ENCODE measurements at places on chromosomes 11 and 22.

- peak; percentile 46 for DNase-seq
These were observed 869 bp upstream of the EIF4ENIF1 start for GRCh38 chr22:31490496-31490925.

DNA sequence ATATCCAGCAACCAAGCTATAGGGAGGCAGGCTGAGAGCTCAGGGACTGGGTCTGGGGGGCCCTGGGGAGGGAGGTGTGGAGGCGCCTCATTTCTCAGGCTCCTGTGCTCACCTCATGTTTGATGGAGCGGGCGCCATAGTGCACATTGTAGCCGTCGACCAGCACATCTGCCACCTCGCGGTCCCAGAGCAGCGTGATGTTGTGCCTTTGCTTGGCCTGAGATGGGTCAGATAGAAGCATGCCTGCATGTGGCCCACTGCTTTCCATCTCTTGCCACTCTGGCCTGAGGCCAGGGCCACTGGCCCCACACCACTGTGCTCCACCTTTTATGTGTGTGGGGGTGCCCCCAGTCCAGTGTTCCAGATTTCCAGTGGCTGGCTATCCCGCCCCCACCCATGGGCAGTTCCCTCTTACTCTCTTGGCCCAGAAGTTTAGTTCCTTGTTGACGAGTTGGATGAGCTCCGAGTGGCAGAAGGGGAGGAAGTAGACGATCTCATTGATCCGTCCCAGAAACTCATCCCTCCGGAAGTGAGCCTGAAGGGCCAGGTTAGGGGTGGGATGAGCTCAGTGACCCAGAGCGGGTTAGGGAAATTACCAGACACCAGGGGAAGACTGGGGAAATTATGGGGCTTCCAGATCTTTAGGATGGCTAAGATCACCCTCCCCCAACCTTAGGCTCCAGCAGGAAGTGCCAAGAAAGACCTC lies 50.1 kb upstream of the PHOX2A start:
- no peak for DNase-seq

DNA sequence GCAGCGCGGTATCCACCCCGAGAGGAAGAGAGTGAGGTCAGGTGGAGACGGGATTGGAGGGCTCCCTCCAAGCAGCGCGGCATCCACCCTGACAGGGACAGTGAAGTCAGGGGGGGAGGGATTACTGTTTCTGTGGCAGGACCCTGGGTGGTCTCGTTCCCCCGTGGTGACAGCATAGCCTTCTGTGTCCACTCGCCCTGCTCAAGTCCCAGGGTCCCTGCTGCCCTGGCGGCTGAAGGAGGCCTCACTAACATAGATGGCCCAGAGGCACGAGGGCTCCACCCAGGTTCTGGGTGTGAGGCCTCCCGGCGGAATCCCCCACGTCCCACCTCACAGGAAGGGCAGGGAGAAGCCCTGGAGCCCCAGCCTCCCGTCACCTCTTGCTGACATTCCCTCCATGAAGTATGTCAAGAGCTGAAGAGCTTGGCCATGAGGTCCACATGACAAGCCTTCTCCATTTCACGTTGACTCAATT lies 636.1 kb downstream of the BRD1 start:
- no peak for DNase-seq

- DNase-seq = no peak
These were observed 6.8 kb downstream of the KMT2A start for GRCh38 chr11:118442908-118443589.

GRCh38 chr11:43738600-43739409 lies 58.3 kb downstream of the HSD17B12 start:
- DNase-seq = peak; percentile 8

DNA sequence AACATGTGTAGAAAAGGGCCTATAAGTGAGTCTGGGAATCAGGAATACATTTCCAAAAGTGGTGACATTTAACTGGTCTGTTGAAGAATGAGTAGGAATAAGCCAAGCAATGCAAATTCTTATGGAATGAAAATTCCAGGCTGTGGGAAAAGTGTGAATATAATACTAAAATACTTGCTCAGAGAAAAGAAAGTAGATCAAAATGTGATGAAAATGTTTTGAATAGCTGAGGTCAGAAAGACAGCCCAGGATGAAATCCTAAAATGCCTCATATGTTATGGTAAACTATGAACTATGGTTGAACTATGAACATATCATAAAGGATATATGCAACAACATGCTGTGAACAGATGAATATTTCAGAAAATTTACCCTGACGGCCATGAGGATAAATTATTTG lies 688.3 kb upstream of the FAT3 start:
- DNase-seq = no peak

- DNase-seq = no peak
These were observed 5.0 kb upstream of the LIMK2 start for GRCh38 chr22:31206896-31207687.

- DNase-seq = no peak
These were observed 60.5 kb downstream of the DDI1 start for GRCh38 chr11:104096900-104097299.

- no peak for DNase-seq
These were observed 94.8 kb downstream of the TENM4 start for GRCh38 chr11:79346021-79346420.

DNA sequence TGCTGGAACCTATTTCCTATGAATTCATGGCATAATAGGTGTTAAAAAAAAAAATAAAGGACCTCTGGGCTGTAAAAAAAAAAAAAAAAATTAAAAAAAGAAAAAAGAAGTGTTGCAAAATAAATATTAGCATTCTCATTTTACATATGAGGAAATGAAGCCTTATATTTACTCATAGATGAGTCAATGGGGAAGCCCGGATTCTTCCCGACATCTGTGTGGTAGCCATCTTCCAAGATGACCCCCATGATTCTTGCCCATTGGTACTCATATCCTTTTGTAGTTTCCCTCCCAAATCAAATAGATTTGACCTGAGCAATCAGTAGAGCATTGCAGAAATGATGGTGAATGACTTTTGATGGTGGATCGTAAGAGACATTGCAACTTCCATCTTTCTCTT lies 3.0 kb upstream of the SWAP70 start:
- DNase-seq = no peak

DNA sequence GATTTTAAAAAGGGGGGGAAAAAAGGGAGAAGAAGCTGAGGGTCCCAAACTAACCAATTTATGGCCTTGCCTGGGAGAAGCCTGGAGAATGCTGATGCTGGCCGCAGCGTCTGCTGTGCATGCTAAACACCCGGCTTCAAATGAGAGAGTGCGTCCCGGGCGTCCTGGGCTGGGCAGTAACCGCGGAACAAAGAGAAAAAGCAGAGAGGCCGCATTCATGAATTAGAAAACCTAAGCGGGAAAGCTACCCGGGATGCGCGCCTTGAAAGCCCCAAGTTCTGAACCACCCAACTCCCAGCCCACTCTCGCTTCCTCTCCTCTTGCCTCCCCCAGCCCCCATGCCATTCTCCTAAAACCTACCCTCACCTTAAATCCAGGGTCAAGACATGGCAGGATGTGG lies 6.5 kb downstream of the MN1 start:
- DNase-seq = no peak

- DNase-seq = no peak
These were observed 600 bp upstream of the CENPM start for GRCh38 chr22:41947424-41948080.

DNA sequence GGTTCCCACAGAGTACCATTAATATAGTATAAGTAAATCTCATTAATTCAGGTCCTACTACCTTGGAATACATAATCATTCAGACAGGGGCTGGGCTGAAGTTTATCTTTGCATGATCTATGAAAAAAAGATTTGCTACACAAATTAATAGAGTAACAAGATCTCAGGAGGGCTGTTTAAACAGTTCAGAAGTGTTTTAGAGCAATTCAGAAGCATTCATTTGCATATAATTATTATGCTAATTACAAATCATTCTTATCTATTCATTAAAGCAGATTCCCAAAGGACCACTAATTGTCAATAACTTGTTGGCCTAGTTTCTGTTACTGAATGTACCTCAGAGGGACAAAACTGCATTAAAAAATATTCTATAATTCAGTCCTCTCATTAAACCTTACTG lies 40.5 kb downstream of the PITPNB start:
- DNase-seq = no peak

- DNase-seq = peak; percentile 70
These were observed 23.9 kb upstream of the NECTIN1 start for GRCh38 chr11:119752946-119753345.

GRCh38 chr11:106989078-106989455 lies 29.2 kb downstream of the GUCY1A2 start:
- no peak for DNase-seq

DNA sequence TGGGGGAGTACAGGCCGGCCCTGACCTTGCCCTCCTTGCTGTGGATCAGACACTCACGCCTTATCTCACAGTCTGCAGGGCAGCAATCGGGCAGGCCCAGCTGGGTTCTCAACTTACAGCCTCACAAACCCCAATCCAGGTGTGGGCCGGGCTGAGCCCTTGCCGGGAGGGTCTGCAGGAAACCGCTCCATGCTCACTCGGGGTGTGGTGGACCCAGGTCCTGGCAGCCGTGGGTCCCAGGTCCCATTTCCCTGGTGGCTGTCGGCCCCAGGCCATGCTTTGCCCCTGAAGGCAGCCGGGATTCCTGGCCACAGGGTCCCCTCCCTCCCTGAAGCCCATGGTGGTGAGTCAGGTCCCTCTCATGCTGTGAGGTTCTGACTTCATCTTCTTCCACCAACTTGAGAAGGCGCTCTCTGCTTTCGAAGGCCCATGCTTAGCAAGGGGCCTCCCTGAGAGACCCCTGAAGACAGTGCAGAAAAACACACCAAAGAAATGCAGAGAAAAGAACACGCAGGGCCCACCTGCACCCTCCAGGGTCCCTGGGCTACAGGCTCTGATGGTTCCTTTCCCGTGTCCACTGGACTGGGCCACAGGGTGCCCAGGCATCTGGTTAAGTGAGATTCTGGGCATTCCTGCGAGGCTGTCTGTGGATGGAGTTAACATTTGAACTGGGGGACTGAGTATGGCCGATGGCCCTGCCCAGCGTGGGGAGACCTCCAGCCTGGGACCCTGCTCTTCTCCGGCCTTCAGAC lies 588.2 kb downstream of the BRD1 start:
- DNase-seq = no peak

DNA sequence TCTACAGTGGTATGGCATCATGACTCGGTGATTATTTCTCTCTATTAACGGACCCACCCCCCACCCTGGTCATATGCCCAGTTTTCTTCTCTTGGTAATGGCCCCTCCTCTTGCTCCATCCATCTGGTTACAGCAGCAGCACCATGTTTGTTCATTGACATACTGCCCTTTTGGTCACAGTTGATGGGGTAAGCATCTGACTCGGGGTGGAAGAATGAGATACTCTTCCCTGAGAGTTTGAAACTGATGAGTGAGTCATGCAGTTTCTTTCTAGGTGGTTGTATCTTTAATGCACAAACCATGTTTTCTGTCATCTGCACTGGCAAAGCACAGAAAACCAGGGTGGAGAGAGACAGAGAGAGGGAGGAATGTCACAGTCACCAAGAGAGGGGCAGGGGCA lies 126.0 kb downstream of the SYN3 start:
- DNase-seq = no peak

- peak; percentile 46 for DNase-seq
These were observed 17.3 kb upstream of the EIF3D start for GRCh38 chr22:36546092-36546804.

- DNase-seq = no peak
These were observed 13.9 kb downstream of the PGR start for GRCh38 chr11:101115671-101116160.

DNA sequence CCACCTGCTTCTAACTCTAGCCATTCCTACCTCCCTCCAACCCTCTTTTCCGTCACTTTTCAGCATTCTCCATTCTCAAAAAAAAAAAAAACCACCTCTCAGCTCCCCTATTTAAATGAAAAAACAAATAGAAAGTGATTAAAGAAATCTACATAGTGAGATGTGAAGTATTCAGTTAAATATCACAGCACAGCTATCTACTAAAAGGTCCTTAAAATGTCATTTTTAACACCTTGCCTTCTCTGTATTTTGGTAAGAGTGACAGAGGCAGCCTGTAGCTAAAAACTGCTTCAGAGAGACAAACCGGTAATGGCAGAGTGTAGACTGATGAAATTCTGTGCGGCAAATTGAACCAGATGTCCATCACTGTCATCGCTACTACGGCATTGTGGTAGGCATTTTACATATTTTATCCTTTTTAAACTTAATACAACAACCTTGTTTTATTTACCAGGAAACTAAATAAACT lies 346 bp upstream of the ALG9 start:
- DNase-seq = no peak

DNA sequence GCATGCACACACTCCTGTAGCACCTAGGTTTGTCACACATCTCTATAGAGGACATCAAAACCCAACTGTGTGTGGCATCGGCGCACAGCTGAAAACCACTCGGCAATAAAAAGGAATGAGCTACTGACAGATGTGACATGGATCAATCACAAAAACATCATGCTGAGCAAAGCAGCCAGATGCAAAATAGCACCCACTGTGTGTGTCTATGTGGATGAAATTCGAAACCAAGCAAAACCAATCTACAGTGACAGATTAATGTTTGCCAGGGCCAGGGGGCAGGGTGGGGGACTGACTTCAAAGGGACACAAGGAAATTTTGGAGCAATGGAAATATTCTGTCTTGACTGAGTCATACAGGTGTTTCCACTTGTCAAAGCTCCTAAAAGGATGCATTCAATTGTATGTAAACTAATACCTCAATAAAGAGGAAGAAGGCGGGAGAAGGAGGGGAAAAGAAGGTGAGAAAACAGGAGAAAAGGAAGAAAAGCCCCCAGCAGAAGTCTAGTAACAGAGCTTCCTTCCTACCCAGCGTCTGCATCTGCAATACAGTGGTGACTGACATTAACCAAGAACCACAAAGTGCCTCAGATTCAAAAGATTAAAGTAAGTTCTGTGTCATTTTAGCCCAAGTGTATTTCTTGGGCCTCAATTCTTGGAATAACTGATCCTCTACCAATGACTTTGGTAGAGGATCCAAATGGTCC lies 49.8 kb downstream of the PACSIN2 start:
- DNase-seq = no peak

- DNase-seq = no peak
These were observed 25.1 kb upstream of the FJX1 start for GRCh38 chr11:35593143-35593542.

DNA sequence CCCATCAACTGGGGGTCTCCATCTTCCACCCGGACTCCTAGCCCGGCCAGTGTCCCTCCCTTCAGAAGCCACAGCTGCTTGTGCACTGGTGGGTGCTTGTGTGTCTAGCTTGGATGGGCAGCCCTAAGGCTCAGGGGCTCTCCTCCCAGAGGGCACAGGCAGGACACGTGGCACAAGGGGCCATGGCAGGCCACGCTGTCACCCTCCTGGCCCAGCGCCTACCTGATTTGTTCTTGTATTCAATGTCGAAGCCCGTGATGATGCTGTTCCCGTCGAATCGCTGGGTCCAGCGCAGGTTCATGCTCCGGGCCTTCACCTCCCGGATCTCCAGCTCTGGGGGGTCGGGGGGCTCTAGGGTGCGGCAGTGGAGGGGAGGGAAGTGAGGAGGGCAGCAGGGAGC lies 152.6 kb downstream of the CEP164 start:
- DNase-seq = no peak
